HL-60 (cell line): ENCODE measurements at places on chromosomes 16 and 17.

GRCh38 chr16:72590151-72590937 lies 418.4 kb upstream of the PMFBP1 start:
- no peak for DNase-seq

GRCh38 chr16:84911486-84912216 lies 91.9 kb downstream of the CRISPLD2 start:
- peak; percentile 71 for DNase-seq

- DNase-seq = no peak
Measured at GRCh38 chr17:18143044-18143936, 34.7 kb downstream of the MYO15A start.

GRCh38 chr17:66296289-66296725 lies 6.1 kb upstream of the PRKCA start:
- no peak for DNase-seq

GRCh38 chr16:87507351-87508069 lies 14.7 kb upstream of the ZCCHC14 start:
- DNase-seq = peak; percentile 12

- DNase-seq = no peak
Measured at GRCh38 chr17:37019117-37019740, 70.5 kb downstream of the AATF start.

- DNase-seq = no peak
Measured at GRCh38 chr17:44932096-44932786, 15.3 kb downstream of the KIF18B start.

DNA sequence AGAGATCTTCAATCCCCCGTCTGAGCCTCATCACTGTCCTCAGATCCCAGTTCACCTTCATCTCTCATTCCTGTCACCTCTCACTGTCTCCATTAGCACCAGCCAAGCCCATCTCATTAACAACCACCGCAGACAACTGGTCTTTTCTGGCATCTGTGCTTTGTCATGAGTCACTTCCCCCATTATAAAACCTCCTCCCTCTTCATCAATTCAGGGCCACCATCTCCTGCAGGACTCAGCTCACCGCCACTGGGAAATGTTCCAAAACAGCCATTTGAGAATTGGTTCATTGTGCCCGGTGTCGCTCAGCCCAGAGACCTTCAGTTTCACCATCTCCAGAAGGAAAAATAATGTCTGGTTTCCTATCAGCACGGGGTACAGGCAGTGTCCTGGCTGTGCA lies 56.9 kb upstream of the TEKT3 start:
- DNase-seq = peak; percentile 7

- no peak for DNase-seq
Measured at GRCh38 chr17:59696682-59697277, 10.4 kb downstream of the PTRH2 start.

DNA sequence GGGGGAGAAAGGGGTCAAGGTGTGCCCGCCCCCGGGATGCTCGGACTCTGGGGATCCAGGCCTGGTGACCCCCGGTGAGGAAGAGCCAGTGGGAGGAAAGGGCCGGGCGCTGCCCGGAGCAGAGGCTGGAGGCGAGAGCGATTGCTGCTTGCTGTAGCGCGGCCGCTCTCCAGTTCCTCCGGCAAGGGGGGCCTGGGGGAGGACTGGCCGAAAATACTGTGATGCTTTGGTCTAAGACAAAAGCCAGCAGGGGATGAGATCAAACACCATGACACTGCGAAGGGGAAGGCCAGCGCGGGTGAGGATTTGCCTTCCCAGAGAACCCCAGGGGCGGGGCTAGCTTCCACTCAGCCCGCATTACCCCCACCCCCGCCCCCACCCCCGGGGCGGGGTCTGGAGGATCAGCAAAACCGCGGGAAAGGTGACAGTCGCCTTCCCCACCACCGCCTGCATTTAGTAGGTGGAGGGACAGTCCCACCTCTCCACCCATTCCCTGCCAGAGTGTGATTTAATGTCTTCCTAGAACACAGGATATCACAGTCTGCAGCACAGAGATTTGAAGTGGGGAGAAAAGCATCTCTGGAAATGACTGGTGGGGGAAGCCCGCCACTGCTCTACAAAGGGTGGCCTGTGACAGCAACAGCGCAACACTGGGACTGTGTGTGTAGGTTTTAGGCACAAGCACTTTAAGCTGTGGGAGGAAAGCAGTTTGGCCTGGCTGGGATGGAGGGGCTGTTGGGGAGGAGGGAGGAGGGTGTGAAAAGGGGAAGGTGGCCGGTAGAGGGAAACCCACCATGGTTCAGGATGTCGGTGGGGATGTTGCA lies 25.7 kb downstream of the MRC2 start:
- DNase-seq = peak; percentile 82

GRCh38 chr17:13418891-13419290 lies 182.8 kb downstream of the HS3ST3A1 start:
- no peak for DNase-seq

GRCh38 chr16:26475596-26475995 lies 591.1 kb upstream of the C16orf82 start:
- DNase-seq = no peak
